RWPE2 (cell line): ENCODE measurements at places on chromosomes 5 and 9.

GRCh38 chr9:136693490-136694162, 6.4 kb upstream of the AGPAT2 start:
- peak; percentile 92 for DNase-seq

GRCh38 chr5:64789457-64789856, 20.7 kb downstream of the CWC27 start:
- no peak for DNase-seq

- DNase-seq, result no peak
These were observed 15.8 kb upstream of the CACFD1 start for GRCh38 chr9:133443982-133444381.

- DNase-seq, result no peak
These were observed 64.9 kb upstream of the ELL2 start for GRCh38 chr5:96026406-96027041.
